ENCODE measurements at places on chromosomes 6 and 20.

DNA sequence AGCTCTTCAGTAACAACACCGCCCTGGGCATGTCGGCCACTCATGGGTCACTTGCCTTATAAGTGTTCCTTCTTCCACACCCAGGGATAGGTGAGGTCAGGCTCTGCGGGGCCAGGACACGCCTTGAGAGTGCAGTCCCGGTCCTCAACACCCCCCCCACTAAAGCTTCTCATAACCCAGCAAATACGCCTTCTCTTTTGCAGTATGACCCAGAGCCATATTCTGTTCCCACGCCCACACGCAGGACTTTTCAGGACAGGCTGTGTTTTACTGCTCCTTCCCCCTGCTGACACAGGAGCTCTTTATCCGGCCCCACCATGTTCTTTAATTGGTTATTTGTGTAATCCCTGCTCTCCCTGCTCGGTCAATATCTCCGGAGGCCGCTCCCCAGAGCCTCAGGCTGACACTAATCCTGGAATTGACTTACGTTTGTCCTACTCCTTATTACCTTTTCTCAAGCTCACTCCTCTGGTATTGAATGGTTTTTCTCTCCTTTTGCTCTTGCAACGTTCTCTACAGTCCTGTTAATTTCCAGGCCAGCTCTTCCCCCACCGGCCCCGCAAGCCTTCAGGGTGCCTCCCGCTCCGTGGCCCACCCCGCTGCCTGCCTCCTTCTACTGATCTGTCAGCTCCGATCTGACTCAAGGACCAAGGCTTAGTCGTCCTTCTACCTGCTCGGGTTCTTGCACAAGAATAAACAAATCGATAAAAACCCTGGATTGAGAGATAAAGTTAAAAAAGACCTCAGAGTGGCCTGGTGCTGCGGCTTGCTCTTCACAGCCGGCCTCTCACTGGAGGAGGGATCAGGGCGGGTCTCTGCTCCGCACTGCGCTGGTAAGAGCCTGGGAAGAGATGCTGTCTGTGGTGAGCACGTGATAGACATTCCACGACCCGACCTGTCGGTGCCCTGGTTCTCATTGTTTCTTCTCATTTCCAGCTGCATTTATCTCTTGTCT, 357.5 kb downstream of the ZFAND3 start:
- no peak for DNase-seq

DNA sequence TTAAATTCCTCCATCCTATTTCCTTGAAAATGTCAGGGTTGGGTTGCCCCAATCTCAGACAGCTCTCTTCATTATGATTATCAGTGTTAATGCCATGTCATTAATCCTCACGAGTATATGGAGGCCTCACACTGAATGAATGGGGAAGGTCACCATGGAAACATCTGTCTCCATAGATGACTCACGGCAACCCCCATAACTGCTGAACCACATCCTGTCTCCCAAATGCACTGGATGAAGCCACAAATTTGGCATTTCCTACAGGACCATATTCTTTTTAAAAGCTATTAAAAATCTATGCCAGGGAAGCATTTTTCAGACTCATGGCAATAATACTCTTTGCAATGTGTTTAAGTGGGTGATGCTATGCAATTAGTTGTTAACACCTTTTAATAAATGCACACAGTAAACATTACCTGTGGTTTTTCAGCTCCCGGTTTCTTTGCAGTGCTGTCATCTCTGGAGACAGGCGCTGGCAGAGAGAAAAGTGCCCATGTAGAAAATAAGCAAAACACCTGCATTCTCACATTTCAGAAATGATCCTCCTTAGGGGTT, 80.1 kb upstream of the PTPRK start:
- DNase-seq: no peak

GRCh38 chr6:65943548-65943947, 236.5 kb upstream of the EYS start:
- DNase-seq: no peak

DNA sequence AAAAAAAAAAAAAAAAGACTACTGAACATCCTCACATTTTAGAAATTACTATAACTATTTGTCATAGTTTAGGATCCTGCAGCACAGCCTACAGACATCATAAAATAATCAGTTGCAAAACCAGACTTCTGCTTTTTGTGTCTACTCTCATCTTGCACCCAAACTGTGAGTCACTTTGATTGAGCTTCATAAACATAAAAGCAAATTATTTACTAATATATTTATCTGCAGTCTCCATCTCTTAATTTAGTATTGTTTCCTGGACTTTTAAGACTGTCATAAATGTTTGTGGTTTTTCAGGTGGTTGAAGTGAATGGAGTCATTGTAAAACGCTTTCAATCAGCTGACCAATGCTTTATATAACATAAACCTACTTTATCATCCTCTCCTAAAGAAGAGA, 14.8 kb upstream of the CALHM6 start:
- DNase-seq: no peak

DNA sequence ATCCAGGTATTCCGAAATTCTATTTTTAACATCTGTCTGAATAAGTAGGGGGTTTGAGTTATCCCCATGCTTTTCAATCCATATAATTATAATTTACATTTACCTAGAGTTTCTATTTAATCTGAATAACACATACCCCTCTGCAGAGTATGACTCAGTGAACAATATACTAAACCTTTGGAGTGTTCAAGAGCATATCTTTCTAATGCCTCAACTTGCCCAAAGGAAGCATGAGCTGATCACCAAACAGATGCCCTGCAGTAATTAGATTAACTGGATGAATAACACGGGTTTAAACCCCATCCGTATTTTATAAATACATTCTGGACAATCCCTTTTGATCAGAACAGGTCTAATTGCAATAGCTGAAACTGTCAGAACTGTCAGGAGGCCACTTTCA, 897.1 kb downstream of the TFAP2A start:
- DNase-seq: no peak

DNA sequence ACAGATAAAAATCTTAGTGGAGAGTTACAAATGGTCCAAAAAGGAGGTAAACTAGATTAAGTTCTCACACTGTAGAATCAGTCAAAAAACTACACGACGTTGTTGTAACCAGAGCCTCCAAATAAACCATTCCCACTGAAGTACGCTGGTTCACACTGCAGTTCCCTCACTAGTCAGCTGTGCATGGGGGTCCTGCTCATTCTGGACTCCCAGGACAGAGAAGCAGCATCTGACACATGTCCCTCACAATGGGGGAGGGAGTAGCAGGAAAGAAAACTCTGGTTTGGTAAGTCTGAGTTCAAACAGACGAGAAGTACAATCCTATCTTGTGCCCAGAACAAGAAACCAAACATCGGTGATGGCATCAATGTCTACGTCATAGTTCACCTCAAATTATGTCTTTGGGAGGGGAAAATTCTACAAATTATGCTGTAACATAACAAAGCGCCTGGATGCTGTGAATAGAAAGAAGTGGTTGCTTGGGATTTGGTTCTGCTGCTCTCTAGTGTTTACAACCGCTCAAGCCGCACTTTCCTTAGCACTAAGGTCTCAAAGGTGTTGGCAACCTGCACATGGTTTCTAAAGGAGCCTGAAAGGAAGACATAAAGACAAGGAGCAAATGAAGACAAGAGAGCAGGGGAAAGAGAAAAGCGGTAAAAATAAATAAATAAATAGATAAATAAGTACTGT, 208.0 kb downstream of the GMDS start:
- no peak for DNase-seq

DNA sequence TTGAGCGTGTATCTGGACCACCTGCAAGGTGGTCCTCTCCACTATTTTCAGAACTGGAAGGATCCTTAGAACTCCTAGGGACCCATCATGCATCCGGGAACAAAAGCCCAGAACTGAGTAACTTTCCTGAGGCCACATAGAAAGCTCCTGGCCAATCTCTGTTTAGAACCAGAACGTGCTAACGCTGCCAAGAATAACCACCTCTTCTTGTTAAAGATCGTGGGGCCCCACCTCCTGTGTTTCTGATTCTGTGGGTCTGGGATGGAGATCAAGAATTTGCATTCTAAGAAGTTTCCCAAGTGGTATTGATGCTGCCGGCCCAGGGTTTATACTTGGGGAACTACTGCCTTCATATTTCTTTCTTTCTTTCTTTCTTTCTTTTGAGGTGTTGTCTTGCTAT, 13.3 kb downstream of the CD40 start:
- DNase-seq: no peak

- no peak for DNase-seq
Measured at GRCh38 chr6:144360401-144360800, 75.3 kb downstream of the UTRN start.

DNA sequence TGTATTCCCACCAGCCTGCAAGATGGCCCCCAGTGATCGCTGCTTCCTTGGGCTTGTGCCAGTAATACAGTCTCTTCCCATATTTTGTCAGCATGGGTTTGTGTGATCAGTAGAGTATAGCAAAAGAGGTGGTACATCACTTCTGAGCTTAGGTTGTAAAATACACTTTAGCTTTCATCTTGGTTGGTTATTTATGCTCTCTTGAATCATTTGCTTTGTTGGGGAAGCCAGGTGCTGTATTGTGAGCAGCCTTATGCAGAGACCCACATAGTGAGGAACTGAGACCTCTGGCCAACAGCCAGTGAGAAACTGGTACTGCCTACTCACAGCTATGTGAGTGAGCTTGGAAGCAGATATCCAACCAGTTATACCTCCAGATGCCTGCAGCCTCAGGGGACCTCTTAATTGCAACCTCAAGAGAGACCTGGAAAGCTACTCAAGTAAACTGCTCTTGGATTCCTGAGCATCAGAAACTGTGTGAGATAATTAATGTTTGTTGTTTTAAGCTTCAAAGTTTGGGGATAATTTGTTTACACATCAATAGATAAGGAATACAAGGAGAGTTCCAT, 229.3 kb downstream of the FARS2 start:
- no peak for DNase-seq

DNA sequence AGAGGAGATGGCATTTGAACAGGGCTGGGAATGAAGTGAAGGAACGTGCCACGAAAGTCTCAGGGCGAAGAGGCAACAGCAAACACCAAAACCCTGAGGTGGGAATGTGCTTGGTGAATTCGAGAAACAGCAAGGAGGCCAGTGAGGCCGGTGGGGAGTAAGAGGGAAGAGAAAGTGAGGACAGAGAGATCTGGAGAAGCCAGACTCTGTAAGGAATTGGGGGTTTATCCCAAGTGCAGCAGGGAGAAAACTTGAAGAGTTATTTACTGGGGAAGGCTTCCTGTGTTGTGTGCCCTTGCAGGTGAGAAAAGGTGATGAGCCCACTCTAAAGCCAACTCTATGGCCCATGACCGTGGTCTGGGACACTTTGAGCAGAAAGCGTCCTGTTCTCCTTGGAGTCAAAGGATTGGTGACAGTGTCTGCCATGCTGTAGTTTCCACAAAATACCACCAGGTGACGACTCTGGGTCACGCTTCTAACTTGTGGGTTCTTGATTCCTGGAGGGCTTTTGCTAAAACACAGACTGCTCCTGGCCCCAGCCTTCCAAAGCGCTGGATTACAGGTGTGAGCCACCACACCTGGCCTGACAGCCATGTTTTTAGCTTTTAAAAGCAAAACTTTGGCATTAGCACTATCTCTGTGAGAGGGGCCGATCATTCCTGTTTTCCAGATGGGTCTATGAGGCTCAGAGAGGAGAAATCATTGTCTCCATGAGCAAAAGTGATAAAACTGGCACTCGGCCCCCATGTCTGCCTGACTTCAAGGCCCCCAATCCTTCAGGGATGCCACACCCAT, 18.0 kb upstream of the CSNK2A1 start:
- peak; percentile 22 for DNase-seq

DNA sequence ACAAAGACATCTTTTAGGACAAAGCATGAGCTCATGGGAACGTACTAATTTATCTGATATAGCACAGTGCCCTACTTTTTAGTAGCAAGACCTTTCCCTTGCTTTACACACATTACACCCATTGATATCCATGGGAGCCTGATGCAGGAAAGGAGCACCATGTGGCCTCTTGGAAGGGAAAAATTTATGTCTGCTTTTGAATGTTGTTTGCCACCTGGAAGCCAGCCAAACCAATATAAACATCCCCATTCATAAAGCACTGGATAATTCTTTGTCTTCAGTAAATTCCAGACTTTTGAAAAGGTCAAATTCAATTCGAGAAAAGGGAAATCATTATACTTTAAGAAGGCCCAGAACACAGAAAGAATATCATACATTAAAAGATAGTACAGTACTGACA, 152.3 kb upstream of the BEND6 start:
- no peak for DNase-seq

DNA sequence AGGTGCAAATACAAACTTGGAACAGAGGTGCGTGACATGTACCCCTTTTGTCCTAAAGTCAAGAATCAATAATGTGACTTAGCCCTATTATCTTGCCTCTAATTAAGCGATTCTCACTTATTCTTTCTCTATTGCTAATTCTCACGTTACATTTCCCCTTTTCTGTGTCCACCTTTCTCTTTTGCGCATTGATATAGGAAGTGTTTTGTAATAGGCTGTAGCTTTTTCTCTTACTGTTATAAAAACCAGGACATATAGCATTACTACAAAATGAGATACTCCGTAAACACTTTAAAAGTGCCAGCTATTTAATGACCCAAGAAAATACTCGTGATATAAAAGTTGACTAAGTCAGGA, 669 bp upstream of the TMEM30A start:
- DNase-seq: no peak

- DNase-seq: no peak
Measured at GRCh38 chr6:82072751-82073150, 174.8 kb downstream of the IBTK start.

GRCh38 chr6:16092990-16093389, 35.9 kb upstream of the MYLIP start:
- no peak for DNase-seq

GRCh38 chr6:82872185-82872584, 193.5 kb downstream of the UBE3D start:
- DNase-seq: no peak

GRCh38 chr6:44618371-44618770, 230.9 kb downstream of the CDC5L start:
- no peak for DNase-seq

GRCh38 chr6:158439255-158439654, 120.6 kb upstream of the TMEM181 start:
- DNase-seq: no peak

DNA sequence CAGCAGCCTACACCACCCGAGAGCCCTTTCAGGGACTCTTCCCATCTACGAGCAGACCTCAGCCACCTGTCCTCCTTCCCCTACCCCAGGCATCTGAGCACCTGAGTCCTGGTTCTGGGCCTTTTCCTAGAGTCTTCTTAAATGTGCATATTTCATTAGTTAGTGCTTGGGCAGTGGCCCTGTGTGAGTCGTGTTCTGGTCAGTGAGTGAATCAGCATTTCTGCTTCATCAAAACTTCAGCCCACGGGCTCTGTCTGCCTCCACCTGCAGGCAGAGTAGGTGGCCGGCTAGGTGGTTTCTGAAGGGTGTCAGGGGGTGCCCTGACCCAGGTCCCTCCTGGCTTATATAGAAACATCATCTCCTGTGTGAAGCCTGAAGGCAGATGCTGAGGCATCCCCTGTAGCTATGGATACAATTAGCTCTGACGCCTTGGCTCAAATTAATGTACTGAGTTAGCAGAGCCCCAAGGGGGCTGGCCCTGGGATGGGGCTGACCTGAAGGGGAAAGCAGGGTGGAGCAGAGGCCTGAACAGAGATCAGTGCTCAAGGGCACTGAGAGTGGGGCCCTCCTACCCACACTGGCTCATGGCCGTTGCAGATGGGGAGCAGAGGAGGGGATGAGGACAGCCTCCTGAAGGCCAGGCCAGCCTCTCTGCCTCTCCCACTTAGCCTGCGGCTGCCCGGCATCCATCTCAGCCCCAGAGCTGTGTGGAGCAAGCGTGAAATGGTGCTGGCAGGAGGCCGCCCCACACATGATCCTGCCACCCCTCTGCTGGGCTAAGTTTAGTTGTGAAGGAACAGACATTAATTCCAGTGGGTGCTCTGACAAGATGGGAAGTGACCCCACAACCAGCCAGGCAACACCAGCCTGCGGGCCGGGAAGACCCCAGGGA, 13.6 kb downstream of the IP6K3 start:
- DNase-seq: no peak

- no peak for DNase-seq
Measured at GRCh38 chr20:19968466-19969073, 48.6 kb upstream of the NAA20 start.
